ENCODE measurements at places on chromosomes 5 and 9.

DNA sequence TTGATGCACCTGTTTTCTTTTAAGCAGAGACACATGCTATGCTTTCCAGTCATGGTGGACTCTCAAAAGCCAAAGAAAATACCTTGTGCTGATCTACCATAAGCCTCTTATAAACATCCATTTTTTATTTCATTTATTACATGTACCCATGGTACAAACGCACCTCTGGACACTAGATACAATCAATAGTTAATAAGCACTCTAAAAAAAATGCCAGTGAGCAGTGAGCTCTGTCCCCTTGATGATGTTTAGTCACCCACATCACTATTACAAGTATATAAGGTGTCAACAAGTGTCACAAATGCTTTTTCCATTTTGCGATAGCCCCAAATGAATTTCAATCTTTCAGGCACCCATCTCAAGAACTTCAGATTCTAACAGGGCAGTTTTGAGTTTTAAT, 5.9 kb downstream of the KLF4 start:
- no peak for DNase-seq

DNA sequence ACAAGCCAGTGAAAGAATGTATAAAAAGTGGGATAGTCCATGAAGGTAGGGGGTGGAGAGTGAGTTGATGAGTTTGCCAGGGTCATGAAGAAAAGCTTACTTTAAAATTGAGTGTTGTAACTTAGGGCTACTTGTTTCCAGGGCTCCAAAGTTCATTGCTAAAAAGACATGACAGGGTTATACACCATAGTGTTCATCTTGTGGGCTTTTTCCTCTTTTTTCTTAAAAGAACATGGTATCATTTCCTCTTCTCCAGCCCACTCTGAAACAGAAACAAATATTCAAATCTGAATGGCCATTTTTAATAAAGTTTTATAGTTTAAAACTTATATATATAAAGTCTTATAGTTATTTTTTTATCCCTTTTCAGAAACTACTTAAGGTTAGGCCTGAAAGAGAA, 115.7 kb upstream of the SMC2 start:
- no peak for DNase-seq

GRCh38 chr5:171736976-171737891, 48.4 kb upstream of the SMIM23 start:
- DNase-seq, result no peak

GRCh38 chr5:148976569-148977381, 86.1 kb downstream of the SH3TC2 start:
- no peak for DNase-seq

GRCh38 chr5:119453040-119453373, 710 bp downstream of the HSD17B4 start:
- DNase-seq, result no peak

- DNase-seq, result no peak
Measured at GRCh38 chr9:75988663-75989062, 98.2 kb downstream of the PCSK5 start.

GRCh38 chr5:102832445-102832844, 77.3 kb downstream of the PAM start:
- no peak for DNase-seq

GRCh38 chr5:110383231-110383630, 343.2 kb downstream of the TMEM232 start:
- no peak for DNase-seq

DNA sequence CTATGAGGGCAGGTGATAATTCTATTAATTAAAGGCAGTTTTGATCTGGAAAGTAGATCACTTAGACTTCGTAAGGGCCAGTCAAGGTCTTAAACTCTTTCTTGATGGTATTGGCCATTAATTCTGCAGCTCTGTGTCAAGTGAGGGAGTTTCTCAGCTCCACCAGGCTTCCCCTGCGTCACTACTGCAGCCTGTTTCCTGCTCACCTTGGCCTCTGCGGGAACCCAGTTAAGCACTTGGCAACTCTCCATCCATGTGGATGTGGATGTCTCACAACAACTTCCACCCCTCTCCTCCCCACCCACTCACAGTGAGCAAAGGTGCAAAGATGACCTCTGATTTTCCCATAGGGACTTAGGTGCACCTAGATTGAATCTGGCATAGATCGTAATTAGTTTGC, 191.6 kb downstream of the PLK2 start:
- DNase-seq, result no peak

DNA sequence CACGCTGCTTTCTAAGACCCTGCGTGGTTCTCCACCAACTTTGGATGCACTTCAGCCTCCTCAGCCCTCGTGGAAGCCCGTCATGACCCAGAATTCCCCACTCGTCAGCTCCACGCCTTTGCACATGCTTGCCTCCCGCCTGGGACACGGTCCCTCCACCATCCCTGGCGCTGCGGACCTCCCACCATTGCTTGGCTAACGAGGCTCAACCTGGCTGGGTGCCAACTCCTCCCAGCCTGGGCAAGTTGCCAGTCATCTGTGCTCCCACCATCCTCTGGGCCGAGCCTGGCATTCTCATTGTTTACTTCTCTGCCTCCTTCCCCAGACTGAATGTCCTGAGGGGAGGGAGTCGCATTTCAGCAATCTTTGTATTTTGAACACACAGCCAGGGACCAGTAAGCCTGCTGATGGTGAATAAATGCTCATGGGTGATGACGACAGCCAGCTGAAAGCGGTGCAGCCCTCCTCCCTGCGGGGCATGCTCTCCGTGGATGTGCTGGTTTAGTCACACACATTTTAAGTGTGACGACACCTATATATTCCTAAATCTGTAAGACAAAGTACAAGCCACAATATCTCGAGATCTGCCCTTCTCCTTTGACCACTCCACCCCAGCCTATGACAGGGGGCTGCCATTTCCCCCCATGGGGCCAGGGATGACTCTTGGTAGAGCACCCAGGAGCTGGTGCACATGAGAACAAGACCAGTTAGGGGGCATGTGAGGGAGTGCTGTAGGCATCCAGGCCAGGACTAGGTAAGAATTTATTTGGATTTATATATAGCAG, 37.6 kb downstream of the ANKRD33B start:
- DNase-seq, result no peak

- no peak for DNase-seq
Measured at GRCh38 chr9:2745560-2746380, 28.5 kb downstream of the KCNV2 start.

DNA sequence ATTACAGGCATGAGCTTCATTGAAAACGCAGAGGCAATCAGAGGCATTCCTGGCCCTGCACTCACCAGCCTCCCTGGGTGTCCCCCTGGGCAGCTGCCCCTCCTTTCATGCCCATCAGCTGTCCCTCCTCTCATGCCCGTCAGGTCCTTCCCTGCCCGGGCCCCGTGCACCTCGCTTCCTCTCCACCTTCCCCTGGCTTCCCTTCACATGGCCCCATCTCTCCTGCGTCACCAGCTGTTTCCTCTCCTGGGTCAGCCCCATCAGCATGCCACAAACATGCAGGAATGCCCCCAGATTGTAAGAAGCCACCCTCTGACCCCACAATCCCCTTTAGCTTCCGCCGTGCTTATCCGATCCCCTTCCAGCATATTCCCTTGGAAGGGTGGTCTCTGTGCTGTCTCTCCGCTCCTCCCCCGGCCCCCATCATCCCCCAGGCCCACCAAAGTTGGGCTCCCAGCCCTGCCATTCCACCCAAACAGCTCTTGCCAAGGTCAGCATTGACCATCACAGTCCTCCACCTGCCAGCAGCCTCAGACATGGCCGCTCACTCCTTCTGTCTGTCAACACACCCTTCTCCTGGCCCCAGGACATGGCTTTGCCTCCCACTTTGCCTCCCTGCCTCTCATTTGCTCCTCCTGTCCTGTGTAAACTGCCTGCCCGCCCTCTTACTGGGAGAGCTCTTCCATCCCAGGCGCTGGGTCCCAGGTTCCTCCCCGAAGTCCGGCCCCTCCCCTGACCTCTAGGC, 98.6 kb upstream of the IER5L start:
- no peak for DNase-seq

DNA sequence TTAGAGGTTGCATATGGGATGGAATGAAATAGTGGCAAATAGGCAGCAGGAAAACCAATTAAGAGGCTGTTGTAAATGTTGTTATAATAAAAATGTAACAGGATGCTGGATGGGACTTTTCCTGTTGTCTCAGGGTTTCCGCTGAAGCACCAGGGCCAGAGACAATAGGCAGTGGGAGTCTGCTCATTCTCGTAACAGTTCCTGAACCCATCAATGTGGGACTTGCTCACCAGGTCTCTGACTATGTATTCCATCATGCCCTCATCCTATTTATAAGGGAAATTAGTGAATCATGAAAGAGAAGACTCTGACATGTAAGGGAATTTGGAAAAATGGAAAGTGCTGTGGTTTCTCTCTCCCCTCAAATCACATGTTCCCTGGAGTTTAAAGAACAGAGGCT, 23.5 kb upstream of the SSBP2 start:
- DNase-seq, result no peak

DNA sequence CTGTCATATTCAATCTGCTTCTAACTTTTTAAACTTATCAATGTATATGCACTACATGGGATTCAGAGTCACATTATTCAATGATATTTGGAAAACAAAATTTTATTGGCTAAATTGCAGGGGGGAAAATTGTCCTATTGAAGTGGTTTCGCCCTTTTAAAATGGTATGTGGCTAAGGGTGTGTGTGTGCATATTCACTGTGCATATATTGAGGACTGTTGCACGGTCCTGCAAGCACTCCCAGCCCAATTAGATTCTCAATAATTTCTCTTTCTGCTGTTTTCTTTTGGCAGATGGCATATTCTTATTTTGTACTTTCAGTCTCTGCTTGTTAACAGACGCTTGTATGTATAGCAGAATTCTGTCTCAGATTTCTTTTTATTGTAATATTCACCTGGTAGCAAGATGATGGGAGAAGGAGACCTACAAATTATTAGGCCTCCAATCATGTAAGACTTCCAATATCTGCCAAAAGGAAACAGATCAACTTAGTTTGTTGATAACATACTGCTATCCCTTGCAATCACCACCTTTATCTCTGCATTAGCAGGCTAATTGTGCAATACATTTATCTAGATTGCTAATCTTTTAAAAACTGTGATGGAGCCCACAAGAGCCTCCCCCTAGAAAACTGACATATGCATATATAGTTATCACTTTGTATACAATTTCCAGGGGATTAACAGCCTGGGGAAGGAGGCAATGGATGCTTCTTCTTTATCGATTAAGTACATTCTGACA, 411.5 kb downstream of the PLK2 start:
- DNase-seq, result no peak

DNA sequence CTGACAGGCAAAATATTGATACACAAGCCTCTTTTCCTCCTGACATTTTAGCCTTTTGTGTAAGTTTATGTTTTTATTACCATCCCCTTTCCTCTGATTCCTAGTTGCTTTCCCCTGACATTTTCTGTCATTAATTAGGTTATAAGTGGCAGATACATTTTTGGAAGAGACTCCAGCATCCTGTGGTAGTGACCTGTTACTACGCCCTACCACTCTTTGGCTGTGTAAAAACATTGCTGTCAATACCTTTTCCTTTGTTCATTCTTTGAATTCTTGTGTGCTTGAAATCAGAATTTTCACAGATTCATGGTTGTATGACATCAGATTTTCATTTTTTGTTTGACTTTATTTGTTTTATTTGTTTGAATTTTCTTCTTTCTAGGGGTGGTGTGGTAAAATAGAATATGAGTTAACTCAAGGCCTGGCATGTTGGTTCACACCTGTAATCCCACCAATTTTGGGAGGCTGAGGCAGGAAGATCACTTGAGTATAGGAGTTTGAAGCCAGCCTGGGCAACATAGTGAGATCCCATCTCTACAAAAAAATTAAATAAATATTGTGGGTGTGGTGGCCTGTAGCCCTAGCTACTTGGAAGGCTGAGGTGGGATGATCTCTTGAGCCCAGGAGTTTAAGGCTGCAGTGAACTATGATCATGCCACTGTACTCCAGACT, 43.4 kb downstream of the UBE2R2 start:
- no peak for DNase-seq

GRCh38 chr9:105051897-105052296, 123.9 kb upstream of the ABCA1 start:
- DNase-seq, result no peak

DNA sequence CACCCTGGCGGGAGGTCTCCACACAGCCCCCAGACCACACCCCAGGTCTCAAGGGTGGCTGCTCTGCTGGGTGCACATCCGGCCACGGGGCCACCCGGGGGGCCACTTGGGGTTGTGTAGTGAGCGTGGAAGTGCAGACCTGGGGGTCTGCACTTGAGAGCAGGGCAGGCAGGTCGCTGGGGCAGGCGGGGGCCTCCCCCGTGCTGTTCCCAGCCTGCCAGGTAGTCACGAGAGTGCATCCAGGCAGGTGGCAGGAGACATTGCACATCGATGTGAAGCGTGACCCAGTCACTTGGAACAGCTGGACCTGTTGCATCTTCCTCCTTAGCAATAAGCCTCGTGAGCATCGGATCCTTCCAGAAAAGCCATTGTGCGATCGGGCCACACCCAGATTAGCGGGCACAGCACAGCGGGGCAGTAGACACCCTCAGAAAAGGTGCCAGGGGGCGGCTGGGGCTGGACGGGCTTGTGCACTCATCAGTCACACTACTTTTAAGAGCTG, 4.8 kb upstream of the ENTPD8 start:
- DNase-seq, result no peak

DNA sequence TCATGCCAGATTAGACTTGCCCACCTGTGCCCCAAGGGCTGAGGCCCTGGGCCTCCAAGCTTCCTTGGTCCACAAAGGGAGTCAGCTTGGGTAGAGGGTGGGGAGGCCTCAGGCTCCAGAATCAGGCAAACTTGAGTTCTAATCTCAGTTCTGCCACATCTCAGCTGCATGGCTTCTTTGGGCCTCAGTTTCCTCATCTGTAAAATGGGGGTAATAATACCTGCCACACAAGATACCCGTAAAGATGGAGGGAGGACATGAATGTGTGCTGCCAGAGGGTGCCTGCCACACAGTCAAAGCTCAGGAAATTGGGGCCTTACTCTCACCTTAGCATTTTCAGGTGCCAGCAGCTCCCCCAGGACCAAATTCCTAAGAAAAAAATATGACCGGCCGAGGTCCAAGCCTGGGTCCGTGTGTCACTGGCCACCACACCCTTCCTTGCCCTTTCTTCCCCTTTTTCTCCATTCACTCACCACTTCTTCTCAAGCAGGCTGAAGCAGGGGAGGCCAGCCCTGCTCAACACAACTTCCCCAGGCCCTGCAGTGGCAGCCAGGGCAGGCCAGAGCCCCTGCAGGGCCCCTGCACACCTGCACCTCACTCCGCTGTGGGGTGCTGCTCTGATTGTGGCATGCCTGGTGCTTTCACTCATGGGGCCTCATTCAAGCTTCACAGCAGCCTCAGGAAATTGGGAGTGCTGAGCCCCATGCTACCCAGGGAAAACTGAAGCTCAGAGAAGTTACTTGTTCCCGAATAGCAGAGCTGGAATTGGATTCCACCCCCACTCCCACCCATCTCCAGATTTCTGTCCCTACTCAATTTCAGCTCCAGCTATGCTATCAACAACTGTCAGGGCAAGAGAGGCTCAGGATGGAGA, 3.9 kb downstream of the RGS14 start:
- DNase-seq, result no peak

GRCh38 chr5:59608745-59609144, 284.8 kb downstream of the PDE4D start:
- DNase-seq, result no peak
